ENCODE measurements at places on chromosomes 16 and 17.

GRCh38 chr17:77610972-77611521 is 347.5 kb upstream of the TNRC6C start:
- no peak for DNase-seq

- no peak for DNase-seq
Observed at GRCh38 chr17:13078591-13079385, 61.0 kb upstream of the ELAC2 start.

DNA sequence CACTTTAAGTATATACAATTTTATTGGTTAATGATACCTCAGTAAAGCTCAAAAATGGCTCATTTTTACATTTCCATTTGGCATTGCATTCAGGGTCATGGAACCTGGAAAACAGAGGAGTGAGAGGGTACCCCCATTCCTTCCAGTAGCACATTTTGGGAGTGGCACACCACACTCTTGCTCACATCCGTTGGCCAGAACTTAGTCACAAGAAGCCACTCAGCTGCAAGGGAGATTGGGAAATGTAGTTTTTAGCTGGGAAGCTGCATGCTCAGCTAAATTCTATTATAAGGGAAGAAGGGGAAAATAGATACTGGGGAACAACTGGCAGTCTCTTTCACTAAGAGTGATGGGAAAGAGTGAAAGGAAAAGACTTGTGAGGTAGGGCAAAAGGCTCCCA is 102.5 kb upstream of the TMEM97 start:
- DNase-seq = peak; percentile 33

DNA sequence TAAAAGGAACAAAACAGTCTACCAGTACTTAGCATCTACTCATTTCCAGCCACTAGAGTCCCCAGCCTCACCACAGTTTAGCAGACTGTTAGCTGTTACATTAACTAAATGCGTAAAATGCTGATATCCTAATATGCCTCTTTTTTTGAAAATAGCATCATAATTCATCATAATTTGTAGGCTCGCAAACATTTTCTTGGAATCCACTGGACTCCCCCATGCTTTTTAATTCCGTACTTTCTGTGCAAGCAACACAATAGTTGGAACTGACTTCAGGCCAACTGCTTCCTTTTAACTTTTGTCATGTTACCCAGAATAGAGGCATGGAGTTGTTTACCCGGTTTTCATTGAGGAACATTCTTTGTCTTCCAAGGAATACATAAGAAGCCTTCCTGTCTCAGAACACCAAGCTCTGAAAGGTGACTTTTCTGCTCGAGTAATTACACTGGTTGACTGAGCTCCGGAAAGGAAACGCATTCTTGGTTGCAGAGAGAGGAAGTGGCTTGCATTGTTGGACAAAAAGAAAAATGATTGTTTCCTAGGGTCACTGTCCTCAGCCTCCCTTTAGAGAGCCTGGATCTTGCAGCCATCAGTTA is 30.9 kb upstream of the SEC14L1 start:
- no peak for DNase-seq

DNA sequence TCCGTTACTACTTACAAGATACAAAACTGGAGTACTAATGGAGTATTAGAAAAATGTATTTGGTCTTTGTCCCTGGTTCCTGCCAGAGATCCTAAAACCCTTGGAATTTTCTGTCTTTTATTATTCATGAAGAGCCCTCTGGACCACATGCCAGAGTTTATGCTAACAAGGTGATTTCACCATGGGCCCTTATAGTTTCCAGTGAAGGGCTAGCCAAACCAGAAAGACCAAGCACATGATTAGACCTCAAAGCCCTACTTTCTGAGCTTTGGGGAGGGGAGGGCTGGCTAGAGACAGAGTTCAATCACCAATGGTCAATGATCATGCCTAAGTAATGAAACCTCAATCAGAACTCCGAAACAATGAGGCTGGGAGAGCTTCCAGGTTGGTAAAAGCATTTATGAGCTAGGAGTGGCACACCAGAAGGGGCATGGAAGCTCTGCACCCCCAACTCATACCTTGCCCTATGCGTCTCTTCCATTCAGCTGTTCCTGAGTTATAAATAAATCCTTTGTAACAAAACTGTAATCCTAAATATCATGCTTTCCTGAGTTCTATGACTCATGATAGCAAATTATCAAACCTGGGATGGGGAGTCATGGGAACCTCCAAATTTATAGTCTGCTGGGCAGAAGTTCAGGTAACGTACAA is 10.4 kb downstream of the DCUN1D3 start:
- no peak for DNase-seq

- no peak for DNase-seq
Observed at GRCh38 chr16:35195173-35195863, 1735.9 kb downstream of the TP53TG3F start.

DNA sequence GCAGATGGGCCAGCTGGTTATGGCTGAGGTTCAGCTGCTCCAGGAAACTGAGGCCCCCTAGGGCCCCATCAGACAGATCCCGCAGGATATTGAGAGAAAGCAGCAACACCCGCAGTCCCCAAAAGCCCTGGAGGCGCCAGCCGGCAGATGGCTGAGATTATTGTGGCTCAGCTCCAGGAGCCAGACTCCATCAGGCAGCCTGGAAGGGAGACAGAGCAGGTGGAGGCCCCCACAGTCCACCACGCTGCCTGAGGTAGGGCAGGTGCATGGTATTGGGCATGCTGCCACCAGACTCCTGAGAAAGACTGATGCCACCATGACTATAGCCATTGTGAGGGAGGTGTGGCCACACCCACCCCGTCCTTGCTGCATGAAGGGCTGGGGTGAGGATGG is 9.5 kb upstream of the TMEM101 start:
- no peak for DNase-seq

GRCh38 chr16:10763456-10763855 is 19.8 kb downstream of the NUBP1 start:
- no peak for DNase-seq

GRCh38 chr17:20307326-20307910 is 159.9 kb downstream of the LGALS9B start:
- DNase-seq = no peak

- no peak for DNase-seq
Observed at GRCh38 chr17:8310601-8311123, 621 bp downstream of the ARHGEF15 start.

- DNase-seq = no peak
Observed at GRCh38 chr17:16954521-16954920, 17.4 kb downstream of the TNFRSF13B start.

GRCh38 chr16:82995286-82995923 is 368.6 kb downstream of the CDH13 start:
- no peak for DNase-seq

- no peak for DNase-seq
Observed at GRCh38 chr17:48155889-48156611, 48.5 kb downstream of the SNX11 start.

- DNase-seq = no peak
Observed at GRCh38 chr17:35621768-35622167, 34.6 kb downstream of the AP2B1 start.

- no peak for DNase-seq
Observed at GRCh38 chr16:48347980-48348379, 37.2 kb downstream of the SIAH1 start.

DNA sequence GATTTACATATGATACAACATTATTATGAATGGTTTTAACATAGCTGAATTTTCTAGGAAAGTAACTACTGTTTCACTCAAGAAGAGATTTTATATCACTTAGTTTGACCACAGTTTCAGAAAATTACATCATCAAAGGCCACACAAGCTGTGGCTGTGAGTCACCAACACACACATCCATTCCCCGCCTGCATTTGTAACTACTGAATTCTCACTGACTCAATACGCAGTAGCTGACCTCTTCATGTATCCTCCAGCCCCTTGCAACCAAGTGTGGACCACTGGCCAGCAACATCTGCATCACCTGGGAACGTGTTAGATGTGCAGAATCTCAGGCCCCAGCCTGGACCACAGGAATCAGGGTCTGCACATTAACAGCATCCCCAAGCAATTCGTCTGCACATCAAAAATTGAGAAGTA is 197.6 kb downstream of the XYLT1 start:
- peak; percentile 83 for DNase-seq

All from activated CD4-positive, alpha-beta T cell treated with anti-CD3 and anti-CD28 coated beads, Interleukin-2, Interleukin-4, amounts not matched to agents 100 ng/mL and 50 ng/mL, durations not matched to agents 16 hours and 8 hours (primary cell).